BJ (cell line): ENCODE measurements at places on chromosomes 11 and 22.
A peak's percentile ranks its signal among the peaks of the same experiment; 100 is the strongest.

- DNase-seq: no peak
Measured at GRCh38 chr11:120867531-120867930, 156.4 kb upstream of the TBCEL start.

DNA sequence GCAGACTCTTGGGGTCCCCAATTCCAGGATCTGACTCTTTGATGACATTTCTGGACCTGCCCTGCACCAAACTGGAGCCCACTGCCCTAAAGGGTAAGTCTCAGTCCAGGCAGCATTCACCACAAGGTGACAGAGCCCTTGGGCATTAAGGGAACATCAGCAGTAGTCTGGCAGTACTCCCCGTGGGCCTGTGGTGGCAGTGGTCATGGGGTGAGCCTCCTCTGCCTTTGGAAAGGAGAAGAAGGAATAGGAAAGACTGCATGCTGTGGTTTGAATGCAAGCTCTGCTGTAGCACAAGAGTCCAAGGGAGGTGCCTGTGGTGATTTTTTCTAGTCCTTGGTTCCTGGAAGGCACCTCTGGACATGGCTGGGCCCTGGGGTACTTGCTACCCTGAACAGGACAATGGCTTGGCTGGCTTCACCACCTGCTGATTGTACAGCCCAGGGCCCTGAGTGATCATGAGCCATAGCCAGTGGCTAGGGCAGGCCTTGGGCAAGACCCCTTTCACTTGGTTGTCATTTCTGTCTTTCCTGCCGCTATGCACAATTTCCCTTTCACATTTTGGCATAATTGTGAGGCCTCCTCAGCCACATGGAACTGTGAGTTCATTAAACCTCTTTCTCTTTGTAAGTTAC lies 160.7 kb upstream of the GRIA4 start:
- DNase-seq: no peak

DNA sequence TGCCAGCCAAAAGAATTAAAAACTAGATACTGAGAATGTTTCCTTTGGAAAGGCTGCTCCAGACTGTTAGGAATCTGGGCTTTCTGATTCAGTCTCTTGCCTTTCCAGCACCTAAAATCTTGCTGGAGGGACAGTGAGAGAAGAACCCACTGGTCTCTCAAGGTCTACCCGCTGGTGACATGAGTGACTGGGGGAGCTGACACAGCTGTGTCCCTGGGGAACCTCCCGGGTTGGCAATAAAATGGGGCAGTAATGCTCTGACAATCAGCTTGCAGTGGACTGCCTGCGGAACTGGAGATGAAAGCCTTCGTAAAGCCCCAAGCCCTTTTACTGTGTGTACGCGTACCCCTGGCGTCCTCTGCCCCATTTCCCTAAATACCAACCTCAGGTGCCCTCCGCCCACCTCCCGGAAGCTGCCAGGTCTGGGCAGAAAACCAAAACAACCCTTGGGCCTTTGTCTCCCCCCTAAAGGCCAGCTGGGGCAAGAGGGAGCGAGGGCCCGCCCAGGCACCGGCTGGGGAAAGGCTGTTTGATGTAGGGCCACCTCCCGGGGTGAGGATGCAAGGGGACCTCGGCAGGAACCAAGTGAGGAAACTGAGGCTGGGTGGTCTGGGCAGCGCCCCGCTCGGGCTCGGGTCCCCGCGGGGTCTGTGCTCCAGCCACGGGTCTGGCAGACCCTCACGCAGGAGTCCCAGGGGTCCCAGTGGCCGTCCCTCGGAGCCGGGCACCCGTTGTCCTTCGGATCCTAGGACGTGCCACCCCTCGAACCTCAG lies 741 bp downstream of the CARS1 start:
- DNase-seq: no peak

DNA sequence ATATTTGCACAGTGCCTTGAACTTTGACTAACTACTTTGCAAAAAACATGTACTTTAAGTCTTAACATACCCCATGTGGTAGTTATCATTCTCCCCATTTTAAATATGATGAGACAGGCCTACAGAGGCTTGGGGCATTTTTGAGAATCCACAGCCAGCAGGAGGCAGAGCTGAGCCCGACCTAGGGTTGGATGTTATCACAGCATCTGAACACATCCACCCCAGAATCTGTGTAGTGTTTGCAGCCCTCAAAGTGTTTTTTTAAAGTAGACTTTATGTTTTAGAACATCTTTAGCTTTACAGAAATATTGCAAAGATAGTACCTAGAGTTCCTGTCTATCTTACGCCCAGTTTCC lies 17.6 kb downstream of the OTOG start:
- no peak for DNase-seq

DNA sequence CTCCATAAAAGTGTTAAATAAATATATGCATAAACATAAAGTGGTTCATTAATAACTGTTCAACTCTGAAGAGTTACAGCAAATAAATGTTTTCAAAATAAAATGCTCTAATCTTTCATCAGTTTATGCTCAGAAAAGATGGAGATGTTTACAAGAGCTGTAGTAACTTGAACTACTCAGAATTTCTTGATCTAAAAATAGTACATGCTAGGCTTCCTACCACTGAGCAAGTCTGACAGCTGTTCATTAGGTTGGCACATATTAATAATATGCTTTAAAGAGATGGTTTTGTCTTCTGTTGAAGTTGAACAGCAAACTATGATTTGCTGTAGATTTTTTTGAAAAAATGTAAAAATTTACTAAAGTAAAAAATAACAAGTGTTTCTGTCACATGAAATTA lies 10.8 kb upstream of the SLN start:
- DNase-seq: no peak

DNA sequence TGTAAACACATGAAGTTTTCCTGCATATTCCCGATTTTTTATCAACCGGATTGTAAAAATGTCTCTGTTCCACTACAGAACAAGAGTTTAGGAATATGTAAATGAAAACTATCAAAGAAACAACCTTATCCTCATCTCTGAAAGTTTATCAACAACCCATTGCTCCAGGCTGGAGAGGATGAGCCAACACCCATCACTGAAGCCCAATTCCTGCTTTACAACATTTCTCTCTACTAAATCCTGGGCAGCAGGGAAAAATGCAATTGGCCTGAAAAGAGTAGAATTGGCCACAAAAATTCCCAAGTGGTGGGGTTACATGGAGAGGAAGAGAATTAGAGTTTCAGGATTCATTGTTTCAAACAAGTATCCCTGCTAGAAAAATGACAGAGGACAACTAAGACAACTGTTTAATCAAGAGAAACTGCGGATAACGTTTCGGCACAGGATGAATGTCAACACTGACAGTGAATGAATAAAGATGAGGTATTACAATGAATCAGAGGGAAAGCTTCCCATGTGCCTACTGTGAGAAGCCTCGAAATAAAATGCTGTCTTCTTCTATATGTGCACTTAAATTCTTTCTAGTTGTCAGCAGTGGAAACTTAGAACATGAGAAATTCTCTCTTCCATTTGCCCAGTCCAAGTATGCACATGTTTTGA lies 317.3 kb upstream of the ANO3 start:
- DNase-seq: no peak

GRCh38 chr22:32957200-32957803 lies 100.9 kb downstream of the SYN3 start:
- DNase-seq: no peak

DNA sequence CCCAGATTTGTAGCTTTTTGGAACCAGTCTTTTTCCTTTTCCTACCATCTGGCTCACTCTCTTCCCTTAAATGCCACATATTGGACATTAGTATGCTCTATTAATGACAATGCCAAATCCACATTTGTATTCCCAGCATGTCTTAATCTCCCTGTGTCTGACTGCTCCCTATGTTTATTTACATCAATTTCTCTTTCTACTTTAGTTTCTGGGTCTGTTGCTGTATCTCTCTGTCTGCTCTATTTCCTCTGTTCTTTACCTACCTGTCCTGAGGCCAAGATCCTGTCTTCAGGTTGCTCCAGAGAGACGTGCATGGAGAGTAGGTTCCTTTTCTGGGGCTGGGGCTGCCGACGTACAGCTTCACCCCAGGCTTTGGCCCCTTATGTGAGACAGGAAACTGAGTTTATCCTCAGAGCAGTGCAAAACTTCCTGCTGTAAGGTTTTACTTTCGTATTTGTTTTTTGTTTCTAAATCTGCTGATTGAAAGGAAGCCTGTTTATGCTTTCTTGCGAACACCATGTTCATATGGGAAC lies 25.6 kb downstream of the OR2AG2 start:
- DNase-seq: no peak

GRCh38 chr11:88363648-88364065 lies 26.1 kb upstream of the CTSC start:
- no peak for DNase-seq

DNA sequence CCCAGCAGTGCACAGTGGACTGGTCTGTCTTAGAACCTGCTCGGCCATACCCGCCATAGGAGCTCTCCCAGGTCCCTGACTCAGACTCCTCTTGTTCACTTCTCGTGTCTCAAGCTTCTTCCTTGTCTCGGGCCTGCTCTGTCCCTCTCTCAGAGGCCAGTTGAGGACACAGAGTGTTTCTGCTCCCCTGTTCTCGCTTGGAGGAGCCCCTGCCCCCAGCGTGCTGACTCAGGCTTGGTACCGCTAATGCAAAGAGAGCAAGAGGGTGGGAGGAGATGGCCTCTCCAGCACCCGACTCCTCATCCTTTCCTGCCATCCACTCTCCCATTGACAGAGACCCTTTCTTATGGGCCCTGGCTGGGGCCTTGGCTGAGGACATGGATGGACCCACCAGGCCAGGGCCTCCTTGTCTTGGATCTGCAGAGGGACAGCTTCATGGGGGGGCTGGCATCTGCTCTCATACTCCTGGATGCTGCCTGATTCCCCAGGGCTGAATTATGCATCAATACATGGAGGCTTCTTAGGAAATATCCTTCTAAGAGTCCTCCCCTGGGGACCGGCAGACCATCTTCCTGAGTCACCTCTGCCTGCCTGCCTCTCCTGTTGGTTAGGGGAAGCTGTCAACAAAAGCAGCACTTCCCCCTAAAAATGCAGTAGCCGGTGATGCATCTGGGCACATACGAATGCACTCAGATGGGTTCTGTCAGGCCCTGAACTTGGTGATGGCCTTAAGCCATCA lies 15.9 kb downstream of the TSPAN18 start:
- no peak for DNase-seq

GRCh38 chr11:69965821-69966582 lies 112.1 kb upstream of the ANO1 start:
- DNase-seq: no peak

GRCh38 chr22:40498420-40499208 lies 128.2 kb downstream of the SGSM3 start:
- peak; percentile 86 for DNase-seq

GRCh38 chr11:60084631-60085273 lies 3.7 kb upstream of the MS4A2 start:
- no peak for DNase-seq

- no peak for DNase-seq
Measured at GRCh38 chr22:39135092-39135896, 17.2 kb downstream of the CBX7 start.

DNA sequence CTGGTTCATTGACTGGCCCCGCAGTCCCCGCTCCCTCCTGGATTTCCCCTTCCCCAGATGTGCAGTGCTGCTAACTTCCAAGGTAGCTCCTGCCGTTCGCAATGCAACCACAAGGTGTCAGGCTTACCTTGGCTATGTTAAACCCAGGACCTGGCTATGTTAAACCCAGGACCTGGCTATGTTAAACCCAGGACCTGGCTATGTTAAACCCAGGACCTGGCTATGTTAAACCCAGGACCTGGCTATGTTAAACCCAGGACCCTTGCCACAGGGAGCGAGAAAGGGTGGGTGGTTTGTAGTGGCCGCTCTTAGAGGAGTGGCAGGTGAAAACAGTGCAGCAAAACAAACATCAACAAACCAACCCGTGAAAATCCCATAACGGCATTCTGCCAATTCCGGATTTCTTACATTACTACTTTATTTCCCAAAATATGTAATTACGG lies 2.9 kb upstream of the ADAMTS8 start:
- no peak for DNase-seq

DNA sequence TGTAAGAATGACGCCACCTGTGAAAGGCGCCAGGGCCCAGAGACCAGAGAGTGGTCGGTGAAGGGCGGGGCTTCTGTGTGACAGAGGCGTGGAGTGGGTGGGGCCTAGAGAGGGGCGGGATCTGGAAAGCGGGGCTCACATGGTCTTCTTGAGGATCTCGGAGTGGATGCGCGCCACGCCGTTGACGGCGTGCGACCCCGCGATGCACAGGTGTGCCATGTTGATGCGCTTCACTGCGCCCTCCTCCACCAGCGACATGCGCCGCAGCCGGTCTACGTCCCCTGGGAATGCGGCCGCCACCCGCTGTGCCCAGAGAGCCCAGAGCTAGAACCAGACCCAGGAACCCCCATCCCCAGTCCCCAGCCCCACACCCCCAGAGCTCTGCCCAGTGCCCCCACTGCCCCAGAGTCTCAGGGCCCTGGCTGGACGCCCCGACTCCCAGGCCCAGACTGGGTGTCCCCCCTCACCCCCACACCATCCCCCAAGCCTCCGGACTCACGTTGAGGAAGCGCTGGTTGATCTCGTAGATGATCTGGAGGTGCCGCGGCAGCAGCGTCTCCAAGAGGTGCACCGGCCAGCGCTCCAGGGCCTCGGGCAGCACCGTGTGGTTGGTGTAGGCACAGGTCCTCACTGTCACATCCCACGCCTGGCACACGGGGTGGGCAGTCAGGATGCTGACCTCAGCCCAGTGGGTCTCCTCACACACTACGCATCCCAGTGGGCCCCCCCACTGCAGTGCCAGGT lies 6.2 kb downstream of the PYGM start:
- DNase-seq: no peak

- no peak for DNase-seq
Measured at GRCh38 chr11:10287140-10287539, 6.9 kb downstream of the SBF2 start.

- no peak for DNase-seq
Measured at GRCh38 chr22:37910890-37911672, 5.0 kb downstream of the MICALL1 start.

- no peak for DNase-seq
Measured at GRCh38 chr11:24738972-24739371, 242.1 kb downstream of the LUZP2 start.

DNA sequence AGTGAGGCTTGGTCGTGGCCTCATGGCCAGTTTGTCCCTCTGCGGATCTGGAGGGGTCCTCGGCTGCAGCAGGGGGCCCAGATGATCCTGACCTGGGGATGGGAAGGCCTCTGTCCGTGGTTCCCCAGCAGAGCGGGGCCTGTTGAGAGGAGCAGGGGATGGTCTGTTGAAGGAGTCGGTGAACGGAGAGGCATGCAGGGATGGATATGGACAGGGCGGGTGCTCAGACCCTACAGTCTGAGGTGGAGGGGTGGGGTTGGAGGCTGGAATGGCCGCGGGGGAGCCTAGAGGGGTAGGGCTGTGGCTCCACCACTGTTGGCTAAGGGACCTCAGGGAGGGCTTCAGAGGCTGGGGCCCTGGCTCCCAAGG lies 33.8 kb downstream of the RTN4R start:
- DNase-seq: no peak
